ENCODE measurements at places on chromosomes 3 and 15.
A peak's percentile ranks its signal among the peaks of the same experiment; 100 is the strongest.

- peak; percentile 68 for DNase-seq
Measured at GRCh38 chr3:114362815-114363214, 69.0 kb downstream of the TIGIT start.

GRCh38 chr3:188772886-188773285 is 398.9 kb upstream of the TPRG1 start:
- DNase-seq, result peak; percentile 65

DNA sequence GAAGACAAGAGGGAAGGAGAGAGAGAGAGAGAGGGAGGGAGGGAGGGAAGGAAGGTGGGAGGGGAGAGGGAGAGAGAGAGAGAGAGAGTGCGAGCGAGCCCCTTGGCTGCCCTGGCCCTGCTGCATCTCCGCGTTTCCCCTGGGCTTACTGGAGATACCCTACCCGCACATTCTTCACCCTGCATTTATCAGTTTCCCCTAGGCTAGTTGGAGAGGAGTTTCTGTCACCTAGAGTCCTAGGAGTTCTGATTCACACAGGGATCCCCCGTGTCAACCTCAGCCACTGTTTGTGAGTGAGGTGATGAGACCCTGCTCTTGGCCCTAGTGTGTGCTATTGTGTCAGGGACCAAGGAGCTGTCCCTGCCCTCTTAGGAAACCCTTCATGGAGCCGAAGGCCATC is 18.7 kb downstream of the BHLHE40 start:
- no peak for DNase-seq

- peak; percentile 54 for DNase-seq
Measured at GRCh38 chr15:66578286-66578875, 12.6 kb upstream of the LCTL start.

GRCh38 chr15:69398491-69398891 is 15.7 kb upstream of the KIF23 start:
- DNase-seq, result peak; percentile 75

GRCh38 chr3:169255511-169255910 is 408.0 kb downstream of the MECOM start:
- no peak for DNase-seq

DNA sequence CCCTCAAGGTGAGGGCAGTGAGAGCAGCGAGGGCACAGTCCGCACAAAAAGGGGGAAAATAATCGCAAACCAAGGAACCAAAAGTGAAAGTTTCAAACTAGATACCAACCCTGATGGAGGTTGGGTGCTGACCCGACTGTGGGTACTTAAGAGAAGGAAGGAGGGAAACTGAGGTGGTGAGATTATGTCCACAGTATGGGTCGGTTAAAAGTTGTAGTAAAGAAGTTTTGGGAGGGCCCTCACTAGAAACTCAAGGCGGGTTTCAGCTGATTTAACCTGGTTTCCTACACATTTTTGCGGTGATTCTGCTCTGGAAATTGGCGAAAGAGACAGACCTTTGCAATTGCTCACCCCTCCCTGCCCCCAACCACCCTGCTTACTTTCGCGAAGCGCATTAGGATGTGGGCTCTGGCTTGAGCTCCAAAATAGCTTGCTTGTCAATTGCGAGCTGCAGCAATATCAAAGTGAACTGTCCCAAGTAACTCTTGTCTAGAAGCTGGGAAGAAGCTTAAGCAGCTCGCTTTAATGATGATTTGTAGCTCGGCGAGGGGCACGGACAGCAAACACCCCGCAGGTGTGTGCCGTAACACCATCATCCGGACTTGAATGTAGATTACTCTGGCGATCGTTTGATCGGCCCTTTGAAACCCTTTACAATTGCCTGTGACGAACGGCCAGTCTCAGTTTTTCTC is 15.8 kb downstream of the SOX2 start:
- DNase-seq, result no peak

GRCh38 chr3:110512961-110513360 is 558.7 kb upstream of the NECTIN3 start:
- no peak for DNase-seq

- DNase-seq, result peak; percentile 79
Measured at GRCh38 chr15:51281368-51281967, 56.9 kb downstream of the CYP19A1 start.

DNA sequence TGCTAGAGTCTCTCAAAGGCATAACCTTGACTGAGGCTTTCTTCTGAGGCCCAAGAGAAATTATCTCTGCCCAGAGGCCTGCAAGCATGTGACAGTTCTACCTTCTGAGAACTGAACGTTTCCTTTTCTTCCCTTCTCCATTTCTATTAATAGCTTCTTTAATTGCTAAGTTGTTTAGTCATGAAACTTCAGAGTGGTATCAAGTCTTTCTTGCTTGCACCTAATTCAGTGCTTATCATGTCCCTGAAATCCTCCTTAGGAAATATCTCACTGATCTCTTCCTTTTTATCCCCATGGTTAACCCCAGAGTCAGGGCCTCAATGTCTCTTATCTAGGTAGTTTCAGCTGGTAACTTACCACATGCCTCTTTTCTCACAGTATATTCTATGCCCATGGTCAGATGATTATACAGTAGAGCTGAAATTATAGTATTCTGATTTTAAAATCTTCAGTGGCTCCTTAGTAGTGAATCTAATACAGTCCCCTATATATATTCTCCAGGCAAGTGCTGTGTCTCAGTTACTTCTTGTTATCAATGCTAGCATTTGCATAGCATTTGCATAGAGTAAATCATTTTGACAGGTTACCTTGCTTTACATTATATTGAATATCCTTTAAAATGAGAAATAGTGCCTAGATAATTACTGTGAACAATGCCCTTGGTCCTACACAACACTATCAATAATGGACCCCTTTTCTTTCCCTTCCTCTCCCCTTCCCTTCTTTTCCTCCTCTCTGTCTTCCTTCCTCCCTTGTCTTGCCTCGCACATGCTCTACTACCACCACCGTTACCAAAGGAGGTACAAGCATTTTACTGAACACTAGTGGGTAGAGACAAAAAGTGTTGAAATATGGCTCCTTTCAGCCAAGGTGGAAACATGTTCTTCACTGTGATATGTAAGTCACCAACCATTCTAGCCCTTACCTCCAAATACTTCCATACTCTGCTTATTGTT is 33.0 kb downstream of the KBTBD8 start:
- no peak for DNase-seq

DNA sequence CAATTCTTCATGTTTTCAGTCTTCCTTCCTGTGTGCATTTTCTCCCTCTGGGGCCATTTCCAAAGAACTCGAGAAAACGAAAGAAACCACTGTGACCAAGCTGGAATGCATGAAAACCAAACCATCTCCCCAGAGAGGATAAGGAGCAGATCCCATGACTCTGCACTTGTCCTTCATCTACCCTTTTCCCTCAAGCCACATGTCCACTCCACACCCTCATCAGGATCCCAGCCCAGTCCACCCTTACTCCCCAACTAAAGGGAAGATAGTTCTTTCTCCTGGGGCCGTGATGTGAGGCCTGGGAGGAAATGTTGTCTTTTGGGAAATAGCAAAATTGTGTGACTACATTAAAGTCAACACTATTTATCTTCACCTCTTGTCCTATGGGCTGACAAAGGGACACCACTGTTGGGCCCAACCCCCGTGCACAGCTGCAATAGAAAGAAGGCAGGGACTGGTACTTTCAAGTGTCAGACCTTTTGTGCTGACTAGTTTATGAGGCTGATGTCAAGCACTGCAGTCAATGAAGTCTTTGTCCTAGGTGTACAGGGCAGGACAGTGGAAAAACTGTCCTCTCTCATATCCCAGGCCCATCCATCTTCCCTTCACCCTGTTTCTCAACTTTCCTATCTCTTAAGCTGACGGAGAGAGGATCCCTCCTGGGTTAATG is 487.1 kb upstream of the NR2F2 start:
- peak; percentile 15 for DNase-seq

DNA sequence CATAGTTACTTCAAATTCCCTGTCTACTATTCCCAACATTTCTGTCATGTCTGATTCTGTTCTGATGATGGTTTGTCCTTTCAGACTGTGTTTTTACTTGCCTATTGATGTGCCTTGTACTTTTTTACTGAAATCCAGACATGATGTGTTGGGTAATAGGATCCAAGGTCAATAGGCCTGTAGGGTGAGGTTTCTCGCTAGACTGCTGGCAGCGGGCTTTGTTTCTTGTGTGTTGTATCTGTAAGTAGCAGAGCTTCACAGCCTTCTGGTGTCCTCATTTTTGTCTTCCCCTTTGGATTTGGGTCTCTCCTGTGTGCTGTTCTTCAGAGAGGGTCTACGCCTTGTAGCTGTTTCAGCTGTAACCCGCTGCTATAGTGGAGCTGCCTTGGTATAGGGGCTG is 140.3 kb downstream of the GABRG3 start:
- no peak for DNase-seq

DNA sequence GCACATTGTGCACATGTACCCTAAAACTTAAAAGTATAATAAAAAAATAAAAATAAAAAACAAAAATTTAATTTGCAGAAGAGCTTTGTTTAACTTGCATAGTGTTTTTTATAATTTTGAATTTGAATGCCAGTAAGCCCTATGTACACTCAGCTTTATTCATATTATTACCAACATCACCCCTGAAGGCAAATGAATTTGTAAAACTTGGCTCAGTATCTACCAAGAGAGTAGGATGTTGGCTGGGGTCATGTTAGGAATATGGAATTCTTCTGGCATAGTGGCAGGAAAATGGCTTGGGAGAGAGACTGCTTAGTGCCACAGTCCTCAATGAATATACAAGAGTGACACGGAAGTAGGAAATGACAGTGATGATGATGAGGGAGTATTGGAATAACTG is 30.7 kb downstream of the TRPC1 start:
- no peak for DNase-seq

- DNase-seq, result no peak
Measured at GRCh38 chr3:146991907-146992306, 386.8 kb upstream of the PLSCR5 start.

DNA sequence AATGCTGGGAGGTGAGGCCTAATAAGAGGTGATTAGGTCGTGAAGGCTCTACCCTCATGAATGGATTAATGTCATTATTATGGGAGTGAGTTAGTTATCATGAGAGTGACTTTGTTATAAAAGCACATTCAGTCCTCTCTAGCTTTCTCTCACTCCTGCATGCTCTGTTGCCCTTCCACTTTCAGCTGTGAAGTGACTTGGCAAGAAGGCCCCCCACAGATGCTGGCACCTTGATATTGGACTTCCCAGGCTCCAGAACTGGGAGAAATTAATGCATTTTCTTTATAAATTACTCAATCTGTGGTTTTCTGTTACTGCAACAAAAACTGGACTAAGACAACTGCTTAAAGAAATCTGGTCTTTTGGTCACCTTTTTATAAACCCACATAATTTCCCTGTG is 144.3 kb downstream of the FBN1 start:
- no peak for DNase-seq

- peak; percentile 71 for DNase-seq
Measured at GRCh38 chr3:55721716-55722484, 234.8 kb upstream of the WNT5A start.

DNA sequence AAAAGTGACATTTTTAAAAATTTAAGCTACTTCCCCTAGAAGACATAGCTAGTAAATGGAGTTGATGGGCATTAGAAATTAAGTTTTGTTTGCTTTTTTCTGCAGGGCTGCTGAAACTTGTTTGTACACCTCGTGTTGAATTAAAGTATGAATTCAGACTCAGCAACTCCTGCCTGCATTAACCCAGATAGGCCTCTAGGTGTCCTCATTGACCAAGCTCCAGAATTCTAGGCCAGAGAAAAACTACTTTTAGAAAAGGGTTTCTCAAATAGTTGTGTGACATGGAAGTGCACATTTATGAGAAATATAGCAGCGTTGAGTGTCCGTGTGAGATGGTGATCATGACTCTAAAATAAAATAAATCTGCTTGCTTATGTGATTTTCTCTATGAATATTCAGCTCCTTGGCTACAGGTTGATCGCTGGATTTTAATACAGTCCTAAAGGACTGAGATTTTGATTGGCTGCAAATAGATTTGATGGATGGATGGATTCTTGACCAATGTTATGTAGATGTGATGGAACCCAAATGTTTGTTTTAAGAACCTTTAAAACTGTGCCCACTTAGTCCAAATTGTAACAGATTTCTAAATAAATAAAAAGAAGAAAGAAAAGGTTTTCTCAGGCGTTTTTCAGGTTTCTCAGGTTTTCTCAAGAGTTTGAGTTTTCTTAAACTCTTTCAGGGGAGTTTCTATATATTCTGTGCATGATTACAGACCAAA is 39.4 kb upstream of the LMOD3 start:
- peak; percentile 69 for DNase-seq

- peak; percentile 28 for DNase-seq
Measured at GRCh38 chr3:146374146-146374545, 95.2 kb downstream of the PLSCR2 start.
